GM23248 (cell line): ENCODE measurements at places on chromosomes 6 and 20. TPM values are rescaled to one million over a fixed set of nuclear protein-coding genes. Genes with fewer than 3 reads are reported as not detected.

ALDH5A1 gene
- 1.0 and 1.1 TPM in 2 replicates for polyA plus RNA-seq

BTNL2 gene
- not detected in 2 replicates for polyA plus RNA-seq

DPM1 gene
- 122 and 127 TPM in 2 replicates for polyA plus RNA-seq

CPXM1 gene
- polyA plus RNA-seq: 0.08 TPM in 1 of 2 replicates, not detected in the other

DNA sequence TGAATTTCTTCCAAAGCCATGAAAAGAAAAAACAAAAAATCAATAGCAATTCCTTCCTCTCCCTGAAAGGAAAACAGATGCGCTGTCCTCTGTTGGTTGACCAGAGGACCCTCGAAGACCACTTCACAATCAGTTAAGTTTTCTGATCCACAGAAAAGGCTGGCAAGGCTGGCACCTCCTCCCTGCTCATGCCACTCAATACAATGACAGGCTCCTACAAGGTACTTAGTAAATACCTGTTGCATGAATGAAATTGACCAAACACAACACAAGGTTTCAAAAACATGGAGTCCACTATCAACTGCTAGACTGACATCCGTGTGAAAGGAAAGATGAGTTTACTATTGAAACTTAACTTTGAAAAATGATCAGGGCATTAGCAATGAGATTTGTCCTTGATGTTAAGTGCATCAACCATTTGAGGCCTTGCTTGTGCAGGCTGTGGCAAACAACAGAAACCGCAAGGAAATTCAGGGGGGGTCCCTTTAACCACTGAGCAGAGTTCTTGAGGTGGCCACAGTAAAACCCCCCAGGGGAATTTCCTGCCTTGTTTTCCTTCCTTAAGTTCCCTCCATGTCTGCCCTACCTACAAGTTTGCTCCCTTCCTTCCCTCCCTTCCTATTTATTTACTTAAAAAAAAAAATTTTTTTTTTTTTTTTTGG lies 27.9 kb upstream of the RTF2 start:
- DNase-seq: no peak

DNA sequence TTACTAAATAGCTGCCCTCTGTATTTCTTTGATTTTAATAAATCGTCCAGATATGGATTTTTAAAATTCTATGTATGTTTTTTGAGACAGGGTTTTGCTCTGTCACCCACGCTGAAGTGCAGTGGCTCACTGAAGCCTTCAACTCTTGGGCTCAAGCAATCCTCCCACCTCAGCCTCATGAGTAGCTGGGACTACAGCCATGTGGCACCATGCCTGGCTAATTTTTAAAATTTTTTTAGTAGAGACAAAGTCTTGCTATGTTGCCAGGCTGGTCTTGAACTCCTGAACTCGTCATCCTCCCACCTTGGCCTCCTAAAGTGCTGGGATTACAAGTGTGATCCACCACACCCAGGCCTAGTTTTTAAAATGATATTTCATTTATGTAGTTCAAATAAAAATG lies 47.4 kb upstream of the DDR1 start:
- DNase-seq: peak; percentile 42

DNA sequence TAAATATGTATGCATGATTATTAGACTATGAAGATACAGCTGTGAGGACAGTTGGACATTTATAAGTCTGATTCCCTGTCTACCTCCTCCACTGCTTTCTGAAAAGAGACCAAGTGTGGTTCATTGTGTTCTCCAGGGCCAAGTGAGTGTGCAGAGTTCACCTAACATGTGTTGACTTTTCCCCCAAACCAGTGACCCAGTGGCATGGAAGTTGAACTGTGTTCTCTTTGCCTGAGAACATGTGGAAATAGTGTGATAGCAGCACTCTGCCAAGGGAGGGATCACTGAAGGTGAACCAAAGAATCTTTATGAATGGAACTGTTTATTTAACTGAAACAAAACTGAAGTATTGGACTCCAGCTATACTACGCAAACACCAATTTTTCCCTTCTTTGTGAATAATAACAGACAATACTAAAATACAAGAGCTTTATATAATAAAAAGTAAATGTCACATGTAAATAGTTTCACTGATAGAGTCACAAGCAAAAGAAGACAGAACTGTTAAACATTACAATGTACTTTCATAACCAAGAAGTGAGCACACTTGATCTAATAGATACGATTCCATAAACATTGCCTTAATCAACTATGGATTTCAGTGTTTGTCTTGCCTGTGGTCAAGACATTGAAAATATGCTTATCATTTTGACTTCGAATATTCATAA lies 200.3 kb upstream of the FUT9 start:
- DNase-seq: no peak

DNA sequence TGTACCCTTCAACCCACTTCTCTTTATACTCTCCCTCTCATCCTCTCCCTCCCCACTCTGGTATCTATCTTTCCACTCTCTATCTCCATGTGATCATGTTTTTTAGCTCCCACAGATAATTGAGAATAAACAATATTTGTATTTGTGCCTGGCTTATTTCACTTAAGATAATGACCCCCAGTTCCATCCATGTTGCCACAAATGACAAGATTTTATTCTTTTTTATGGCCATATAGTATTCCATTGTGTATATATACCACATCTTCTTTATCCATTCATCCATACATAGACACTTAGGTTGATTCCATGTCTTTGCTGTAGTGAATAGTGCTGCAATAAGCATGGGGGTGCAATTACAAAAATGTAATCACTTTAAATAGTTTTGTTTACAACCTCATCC lies 62.3 kb downstream of the LY86 start:
- no peak for DNase-seq

DNA sequence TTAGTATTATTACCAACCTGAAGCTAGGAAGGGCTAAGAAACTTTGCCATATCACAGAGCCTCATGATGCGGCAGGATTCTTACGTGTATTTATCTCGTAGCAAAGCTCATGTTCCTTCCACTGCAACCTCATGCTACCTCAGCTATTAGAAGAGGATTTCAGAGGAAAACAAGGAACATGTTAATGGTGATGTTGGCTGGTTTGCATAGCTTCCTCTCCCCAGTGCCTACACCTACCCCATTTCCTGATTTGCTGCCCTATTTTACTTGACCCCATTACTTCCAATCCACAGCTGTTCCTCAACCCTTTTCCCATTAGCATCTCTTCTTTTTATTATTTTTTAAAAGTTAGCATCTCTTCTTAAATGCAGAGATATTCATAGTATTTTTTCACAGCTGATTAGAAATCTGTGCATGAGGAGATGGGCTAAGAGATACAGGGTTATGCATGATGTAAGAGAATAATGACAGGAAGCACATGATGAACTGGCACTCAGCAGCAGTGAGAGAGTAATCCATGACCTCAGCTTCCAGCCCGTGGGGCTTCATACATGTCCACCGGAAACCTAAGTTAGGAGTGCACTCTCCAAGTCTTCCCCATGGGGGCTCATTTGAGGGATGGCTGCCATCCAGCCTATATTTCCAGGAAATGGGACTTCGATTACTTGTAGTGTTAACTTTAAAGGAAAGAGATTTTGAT lies 106.1 kb upstream of the ASF1A start:
- DNase-seq: peak; percentile 45

DNA sequence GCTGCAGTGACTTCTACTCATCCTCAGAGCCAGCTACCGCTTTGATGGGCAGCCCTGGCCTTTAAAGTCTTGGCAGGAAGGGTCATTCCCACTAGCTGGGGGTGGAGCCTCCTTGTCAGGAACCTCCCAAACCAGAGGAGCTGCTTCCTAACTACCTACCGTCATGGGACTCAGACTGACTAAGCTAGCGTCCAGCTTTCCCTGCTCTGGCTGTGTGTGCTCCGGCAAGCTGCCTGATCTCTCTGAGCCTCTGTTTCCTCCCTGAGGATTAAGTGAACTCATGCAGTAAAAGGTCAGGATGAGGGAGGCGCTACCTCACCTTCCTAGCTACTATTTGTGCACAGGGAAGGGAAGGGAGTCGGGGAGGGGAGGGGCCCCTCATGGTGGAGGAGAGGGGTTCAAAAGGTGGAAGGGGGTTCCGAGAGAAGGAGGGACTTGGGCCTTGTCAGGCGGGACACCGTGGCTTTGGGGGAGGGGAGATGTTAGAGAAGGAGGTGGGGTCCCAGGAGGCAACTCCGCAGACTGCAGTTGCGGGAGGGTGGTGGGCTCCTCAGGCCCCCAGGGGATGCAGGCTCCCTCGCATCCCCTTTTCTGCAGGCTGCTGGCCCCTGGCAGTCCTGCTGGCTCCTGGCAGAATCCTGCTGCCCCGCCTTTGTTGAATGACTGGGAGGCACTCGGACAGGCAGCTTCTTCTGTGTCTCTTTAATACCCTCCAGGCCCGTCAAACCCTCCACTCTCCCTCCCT lies 9.8 kb downstream of the DUSP15 start:
- peak; percentile 64 for DNase-seq

GRCh38 chr20:37914672-37915433 lies 11.9 kb downstream of the VSTM2L start:
- DNase-seq: no peak

DNA sequence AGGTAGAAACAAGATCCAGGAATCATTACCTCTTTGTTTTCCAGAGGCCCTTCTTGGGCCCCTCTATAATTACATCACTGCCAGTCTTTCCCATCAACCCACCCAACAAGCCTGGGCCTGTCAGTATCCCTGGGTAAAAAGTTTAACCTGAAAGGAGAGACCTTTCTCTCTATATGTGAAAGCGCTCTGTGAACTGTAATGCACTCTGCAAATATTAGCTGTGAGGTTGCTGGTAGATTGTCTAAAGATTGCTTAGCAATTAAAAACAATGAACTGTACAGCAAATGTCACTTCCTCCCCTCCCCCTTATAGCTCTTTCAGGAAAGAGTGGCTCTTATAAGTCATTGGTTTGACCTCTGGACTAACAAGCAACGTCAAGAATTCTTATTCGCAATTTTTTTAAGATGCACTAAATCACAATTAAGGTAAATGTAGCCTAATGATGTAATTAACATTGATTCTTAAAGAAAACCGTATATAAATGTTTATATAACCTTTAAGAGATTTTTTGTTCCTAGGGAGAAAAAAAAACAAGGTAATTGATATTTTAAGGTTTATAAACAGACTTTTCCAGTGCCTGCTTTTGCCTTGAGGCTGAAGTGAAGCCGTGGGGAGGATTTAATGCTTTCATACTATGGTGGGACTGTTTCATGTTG lies 18.4 kb downstream of the ECT2L start:
- no peak for DNase-seq

DNA sequence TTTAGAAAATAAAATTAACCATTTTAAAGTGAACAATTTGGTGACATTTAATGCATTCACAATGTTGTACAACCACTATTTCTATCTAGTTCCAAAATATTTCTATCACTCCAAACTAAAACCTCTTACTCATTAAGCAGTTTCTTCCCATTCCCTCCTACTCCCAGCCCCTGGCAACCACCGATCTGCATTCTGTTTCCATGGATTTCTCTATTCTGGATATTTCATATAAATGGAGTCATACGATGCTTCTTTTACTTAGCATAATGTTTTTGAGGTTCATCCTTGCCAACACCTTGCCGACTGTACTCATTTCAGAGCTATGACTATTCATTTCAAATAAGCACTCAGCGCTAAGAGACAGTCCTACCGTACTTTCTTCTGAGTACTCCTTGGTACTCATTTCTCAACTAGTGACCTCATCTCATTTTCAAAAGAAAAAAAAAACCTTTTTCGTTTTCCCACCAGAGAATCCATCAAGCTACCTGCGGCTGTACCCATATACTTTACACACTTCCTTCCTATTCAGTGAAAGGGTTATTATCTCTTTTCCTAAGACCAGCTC lies 259.2 kb downstream of the UTRN start:
- DNase-seq: no peak

DNA sequence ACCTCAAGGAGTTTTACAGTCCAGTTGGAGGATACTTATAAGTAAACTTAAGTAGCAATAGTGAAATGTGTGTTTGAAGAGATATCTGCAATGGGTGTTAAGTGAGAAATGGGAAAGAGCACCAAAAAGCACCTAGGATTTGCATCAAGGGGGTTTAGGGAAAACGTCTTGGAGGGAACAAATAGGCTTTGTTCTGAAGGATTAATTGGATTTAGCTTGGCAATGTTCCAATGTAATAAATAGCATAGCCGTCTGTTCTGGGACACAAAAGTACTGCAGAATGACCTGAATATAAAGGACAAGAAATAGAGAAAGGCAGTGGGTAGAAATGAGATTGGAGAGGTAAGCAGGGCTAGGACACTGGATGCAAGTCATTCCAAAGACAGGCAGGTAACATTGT lies 2.8 kb upstream of the MYO6 start:
- DNase-seq: no peak

DNA sequence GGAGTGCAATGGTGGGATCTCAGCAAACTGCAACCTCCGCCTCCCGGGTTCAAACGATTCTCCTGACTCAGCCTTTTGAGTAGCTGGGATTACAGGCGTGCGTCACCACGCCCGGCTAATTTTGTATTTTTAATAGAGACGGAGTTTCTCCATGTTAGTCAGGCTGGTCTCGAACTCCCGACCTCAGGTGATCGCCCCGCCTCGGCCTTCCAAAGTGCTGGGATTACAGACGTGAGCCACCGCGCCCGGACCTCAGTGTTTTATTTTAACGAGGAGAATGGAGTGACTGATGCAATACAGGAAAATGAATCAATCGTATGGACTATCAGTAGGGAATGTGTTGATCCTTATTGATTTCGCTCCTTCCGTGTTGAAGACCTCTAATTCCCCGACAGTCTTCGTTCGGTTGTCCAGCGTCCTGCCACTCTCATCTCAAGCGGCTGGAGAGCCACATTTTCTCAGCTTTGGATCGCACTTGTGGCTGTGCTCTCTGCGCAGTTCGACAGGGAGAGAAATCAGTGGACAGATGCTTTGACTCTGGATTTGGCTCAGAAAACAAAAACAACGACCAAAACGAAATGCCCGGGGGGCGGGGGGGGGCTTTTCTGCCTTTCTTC lies 166.2 kb downstream of the TRIM27 start:
- DNase-seq: no peak

- DNase-seq: no peak
Measured at GRCh38 chr6:33175436-33176069, 16.7 kb downstream of the COL11A2 start.

DNA sequence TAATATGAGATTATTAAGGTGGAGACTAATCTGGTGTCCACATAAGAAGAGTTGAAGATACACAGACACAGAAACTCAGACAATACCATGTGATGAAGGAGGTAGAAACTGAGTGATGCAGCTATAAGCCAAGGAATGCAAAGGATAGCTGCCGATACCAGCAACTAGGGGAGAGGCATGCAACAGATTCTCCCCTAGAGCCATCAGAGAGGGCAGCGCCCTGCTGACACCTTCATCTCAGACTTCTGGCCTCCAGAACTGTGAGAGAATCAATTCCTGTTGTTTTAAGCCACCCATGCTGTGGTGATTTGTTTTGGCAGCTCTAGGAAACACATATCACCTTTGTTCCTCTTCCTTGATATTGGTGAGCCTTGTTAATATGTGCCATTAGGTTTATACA lies 41.5 kb downstream of the STXBP5 start:
- DNase-seq: no peak

GRCh38 chr6:163738725-163739407 lies 324.3 kb downstream of the QKI start:
- peak; percentile 15 for DNase-seq

DNA sequence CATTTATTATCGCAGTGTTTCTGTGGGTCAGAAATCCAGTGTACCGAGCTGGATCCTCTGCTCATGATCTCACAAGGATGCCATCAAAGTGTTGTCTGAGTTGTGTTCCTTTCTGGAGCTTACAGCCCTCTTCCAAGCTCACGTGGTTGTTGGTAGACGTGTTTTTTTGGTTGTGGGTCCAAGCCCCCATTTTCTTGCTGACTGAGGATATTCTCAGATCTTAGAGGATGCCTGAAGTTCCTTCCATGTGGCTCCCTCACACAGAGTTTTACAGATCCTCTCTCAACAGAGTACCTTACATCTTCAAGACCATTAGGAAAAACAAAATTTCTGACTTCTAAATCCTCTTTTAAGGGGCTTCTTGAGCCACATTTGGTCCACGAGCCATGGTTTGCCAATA lies 78.1 kb downstream of the TINAG start:
- no peak for DNase-seq
